Stimulated activated CD4-positive, alpha-beta T cell treated with anti-CD3 and anti-CD28 coated beads, Interleukin-1b, Interleukin-23, amount 100 ng/mL, for 1 hour (primary cell): ENCODE measurements at places on chromosomes 6 and 20.

DNA sequence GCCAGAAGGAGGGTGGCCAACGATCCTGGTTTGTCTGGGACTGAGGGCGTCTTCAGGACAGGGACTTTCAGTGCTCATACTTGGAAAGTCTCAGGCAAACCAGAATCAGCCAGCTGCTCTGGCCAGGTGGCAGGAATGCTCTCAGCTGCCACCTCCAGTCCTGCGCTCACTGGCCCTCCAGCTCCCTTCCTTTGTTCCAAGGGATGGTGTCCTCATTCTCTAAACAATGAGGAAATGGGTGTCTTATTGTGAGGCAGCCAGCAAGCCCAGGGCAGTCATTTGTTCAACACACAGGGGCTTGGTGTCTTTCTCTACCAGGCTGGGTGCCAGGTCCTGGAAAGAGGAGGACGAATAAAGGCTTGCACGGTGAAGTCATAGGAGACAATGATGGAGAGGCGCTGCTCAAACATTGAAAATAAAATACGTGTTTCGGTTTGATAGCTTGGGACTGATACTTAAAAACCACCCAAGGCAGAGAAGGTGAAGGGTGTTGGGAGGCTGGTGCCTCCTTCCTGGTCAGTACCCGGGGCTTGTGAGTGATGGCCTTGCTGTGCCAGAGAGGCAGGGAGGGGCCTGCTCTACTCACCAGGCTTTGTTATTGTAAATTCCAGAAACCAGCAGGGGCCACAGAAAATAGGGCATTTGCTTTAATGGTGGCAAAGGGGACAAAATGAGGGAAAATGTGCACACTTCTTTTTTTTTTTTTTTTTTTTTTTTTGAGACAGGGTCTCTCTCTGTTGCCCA is 11.3 kb upstream of the TMEM181 start:
- DNase-seq = no peak

- DNase-seq = no peak
Measured at GRCh38 chr20:11585752-11586352, 331.8 kb upstream of the BTBD3 start.

DNA sequence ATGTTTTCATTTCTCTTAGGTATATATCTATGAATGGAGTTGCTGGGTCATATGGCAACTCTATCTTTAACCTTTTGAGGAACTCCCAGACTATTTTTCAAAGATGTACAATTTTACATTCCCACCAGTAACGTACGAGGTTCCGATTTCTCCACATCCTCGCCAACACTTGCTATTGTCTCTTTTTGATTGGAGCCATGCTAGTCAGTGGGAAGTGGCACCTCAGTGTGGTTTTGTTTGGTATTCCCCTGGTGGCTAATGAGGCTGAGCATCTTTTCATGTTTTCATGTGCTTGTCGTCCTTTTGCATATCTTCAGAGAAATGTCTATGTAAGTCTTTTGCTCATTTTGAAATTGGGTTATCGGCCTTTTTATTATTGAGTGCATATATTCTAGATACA is 178.6 kb upstream of the EXOC2 start:
- no peak for DNase-seq

DNA sequence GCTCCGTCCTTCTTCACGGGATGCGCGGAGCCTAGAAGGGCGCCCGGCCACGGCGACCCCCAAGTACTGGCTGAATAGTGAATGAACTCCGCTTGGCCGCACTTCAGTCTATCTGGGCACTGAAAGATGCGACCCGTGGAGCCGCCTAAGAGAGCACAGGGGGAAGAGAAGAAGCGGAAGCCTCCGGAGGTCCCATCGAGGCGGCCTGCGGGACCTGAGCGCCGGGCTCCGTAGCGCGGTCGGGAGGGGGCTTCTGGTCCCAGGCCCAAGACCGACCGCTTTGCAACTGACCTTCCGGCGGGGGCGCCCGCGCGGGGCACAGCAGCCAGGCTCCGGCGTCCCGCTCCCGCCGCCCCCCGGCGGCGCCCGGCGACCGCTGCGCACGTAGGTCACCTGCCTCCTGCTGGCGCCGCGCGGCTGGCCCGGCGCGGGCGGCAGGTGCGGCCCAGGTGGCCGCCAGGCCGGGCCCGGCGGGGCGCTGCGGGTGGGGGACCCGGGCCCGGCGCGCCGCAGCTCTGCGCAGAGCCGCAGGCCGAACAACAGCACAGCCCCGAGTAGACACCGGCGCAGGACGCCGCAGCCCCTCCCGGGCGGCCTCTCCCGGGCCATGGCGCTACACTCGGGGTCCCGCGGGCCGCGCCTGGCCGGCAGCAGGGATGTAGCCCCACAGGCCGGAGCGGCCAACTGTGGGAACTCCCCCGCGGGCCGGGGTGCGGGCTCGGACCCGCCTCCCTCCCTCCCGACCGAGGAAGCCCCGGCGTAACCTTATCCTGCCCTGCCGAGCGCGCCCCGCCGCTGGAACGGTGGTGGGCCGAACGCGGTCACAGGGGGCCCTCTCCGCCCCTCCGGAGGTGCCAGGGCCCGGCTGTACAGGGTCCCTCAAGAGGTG is at the start of gene METTL24:
METTL24 (minus strand) TSS at position 686 of the 889 bp plus-strand sequence; CDS start at position 609, 77 bp downstream.
- no peak for DNase-seq
